RPMI7951 (cell line): ENCODE measurements at places on chromosomes 2 and 18. TPM values are rescaled to one million over a fixed set of nuclear protein-coding genes. Genes with fewer than 3 reads are reported as not detected.
A peak's percentile ranks its signal among the peaks of the same experiment; 100 is the strongest.

- no peak for DNase-seq
Measured at GRCh38 chr2:233093166-233093448, 33.0 kb downstream of the INPP5D start.

- DNase-seq, result no peak
Measured at GRCh38 chr2:217249121-217250012, 389.5 kb upstream of the TNP1 start.

- DNase-seq, result no peak
Measured at GRCh38 chr2:109348671-109349502, 219.9 kb downstream of the SH3RF3 start.

RFTN2 gene
- 1.7 and 2.0 TPM in 2 replicates for total RNA-seq

GRCh38 chr2:40668425-40668824 is 216.5 kb upstream of the SLC8A1 start:
- no peak for DNase-seq

EHD3 gene
- 19.9 and 20.0 TPM in 2 replicates for total RNA-seq

DNA sequence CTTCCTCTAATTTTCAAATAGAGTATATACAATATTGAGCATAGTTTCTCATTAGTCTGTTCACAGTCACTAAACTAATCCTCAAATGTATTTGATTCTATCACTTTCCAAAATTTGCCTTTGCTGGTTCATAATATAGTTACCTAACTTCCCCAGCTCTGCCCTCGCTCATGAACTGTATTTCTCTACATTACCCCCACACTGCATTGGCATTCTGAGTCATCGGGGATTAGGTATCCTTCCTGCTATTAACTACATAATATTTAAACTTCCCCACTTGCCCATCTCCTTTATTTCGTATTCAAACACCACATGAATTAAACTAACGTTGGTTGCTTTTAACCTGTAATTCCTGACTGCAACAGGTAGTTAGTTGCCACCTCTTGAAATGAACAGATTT is 14.8 kb upstream of the CLASP1 start:
- DNase-seq, result no peak

ANO7 gene
- 0.72 and 1.1 TPM in 2 replicates for total RNA-seq

- DNase-seq, result no peak
Measured at GRCh38 chr18:13625843-13626543, 100.4 kb downstream of the FAM210A start.

OSR1 gene
- 3.6 and 3.8 TPM in 2 replicates for total RNA-seq

DNA sequence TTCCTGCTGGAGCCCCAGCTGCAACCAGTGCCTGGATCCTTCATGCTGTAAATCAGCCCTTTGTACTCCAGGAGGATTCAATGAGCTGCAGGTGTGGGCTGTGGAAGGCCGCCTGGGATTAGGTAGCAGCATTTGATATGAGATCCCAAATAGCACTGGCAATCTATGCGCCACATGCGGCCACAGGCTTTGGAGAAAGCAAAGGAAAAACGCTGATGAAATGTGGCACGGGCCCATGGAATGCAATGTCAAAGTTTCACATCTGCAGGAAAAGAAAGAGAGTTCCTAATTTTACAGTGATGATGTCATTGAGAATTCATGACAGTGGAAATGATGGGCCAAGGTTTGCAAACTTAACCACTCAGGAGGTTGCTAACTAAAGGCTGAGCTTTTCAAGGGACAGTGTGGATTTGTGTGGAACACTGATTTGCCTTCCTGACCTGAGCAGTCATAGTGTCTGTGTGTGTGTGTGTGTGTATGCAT is 216.4 kb upstream of the OSR1 start:
- DNase-seq, result peak; percentile 91

ACTG2 gene
- 2.0 and 2.9 TPM in 2 replicates for total RNA-seq

GRCh38 chr18:57441071-57441794 is 6.1 kb downstream of the ONECUT2 start:
- DNase-seq, result peak; percentile 33

VIT gene
- total RNA-seq, result 0.88 and 2.9 TPM in 2 replicates
